ENCODE measurements at places on chromosomes 12 and 14. TPM values are rescaled to one million over a fixed set of nuclear protein-coding genes. Genes with fewer than 3 reads are reported as not detected.

The ALG10 gene
- 10.7 TPM for total RNA-seq

The TMEM229B gene
- total RNA-seq, result 2.6 TPM

The PRPH gene
- total RNA-seq, result 0.15 TPM

The MYBPC1 gene
- not detected for total RNA-seq

The PLEKHG7 gene
- 0.20 TPM for total RNA-seq

DNA sequence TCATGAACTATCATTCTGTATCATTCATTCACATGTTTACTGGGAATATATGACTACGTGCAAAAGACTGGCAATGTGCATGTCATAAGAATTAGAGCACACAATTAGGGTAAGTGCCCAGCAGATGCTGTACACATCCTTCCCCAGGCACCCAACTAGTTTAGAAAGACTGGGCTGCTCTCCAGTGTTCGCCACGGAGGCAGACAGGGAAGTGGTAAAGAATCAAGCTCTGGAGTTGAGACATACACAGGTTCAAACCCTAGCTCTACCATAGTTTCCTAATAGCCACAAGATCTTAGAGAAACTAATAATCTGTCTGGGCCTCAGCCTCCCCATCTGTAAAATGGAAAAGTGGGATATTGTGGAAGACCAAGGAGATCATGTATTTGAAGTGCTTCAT, 6.8 kb downstream of the TMCC3 start:
- DNase-seq, result no peak

GRCh38 chr12:38847247-38847646, 58.1 kb downstream of the CPNE8 start:
- no peak for DNase-seq

GRCh38 chr12:116878567-116879508, 2.4 kb downstream of the HRK start:
- DNase-seq, result no peak

DNA sequence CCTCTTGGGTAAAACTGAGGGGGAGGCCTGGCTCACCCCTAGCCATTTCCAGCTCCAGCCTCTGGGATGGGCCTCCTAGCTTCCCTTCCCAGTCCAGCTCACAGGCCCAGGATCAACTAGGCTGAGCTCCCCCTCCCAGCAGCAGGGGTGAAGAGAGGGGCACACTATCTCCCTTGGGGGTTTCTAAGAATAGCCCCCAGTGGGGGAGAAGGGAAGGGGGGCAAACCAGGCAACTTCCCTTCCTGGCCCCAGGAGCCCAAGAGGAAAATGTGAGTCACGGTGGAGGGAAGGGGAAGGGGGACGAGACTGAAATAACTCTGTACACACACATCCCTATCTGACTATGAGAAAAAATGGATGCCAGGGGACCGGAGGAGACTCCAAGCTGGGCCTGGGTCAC, 9.0 kb downstream of the ADCY6 start:
- DNase-seq, result peak; percentile 74

GRCh38 chr14:70842851-70843462, 33.6 kb upstream of the MAP3K9 start:
- DNase-seq, result no peak

DNA sequence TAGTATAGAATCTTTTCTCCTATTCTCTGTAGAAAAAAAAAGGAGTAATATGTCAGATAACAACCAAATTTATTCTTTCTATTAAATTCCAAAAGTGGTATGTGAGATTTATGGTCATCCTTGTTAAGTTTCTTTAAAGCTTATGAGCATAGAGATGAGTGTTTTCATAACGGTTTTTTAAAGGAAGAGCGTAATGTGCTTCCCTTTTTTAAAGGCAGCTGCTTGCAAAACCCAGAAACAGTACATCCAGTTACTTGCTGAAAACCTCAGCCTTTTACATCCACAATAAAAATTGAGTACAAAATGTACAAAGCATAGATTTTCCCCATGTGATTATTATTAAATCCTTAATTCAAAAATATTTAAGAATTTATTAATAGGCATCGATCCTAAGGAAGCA, 53.6 kb upstream of the CD163 start:
- DNase-seq, result no peak

GRCh38 chr14:53982546-53982945, 25.9 kb upstream of the BMP4 start:
- DNase-seq, result no peak

DNA sequence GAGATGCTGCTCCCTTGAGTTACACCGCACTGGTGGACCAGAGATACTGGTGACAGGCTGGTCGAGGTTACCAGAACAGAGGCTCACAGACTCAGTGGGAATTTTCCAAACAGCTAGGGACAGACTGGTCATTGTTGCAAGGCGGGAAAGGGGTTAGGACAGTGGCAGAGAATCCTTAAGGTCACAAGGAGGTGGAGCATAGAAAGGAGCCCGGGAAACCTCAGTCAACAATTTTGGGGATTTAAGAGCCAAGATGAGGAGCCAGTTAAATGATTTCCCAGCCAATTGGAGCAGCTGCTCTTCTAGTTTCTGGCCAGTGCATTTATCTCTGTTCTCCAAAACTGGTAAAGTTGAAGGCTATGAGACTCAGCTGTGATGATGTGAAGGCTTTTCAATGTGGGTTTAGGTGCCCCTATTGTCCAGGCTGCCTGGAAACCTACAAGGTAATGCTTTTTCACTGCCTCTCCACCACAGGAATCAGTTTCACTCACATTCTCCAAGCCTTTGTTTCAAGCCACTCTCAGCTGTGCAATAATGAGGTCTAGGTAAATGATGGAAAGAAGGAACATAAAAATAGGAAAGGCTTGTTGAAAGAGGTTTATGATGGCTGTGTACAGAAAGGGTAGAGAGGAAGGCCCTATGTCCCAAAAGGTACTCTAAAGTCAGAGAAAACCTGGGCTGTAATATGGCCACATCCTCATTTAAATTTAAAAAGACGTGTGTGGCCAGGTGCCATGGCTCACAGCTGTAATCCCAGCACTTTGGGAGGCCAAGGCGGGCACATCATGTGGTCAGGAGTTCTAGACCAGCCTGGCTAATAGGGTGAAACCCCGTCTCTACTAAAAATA, 7.0 kb upstream of the TNS2 start:
- no peak for DNase-seq

Data from ovary (tissue), 10 donors.